ENCODE measurements at places on chromosomes 7 and 10.
A peak's percentile ranks its signal among the peaks of the same experiment; 100 is the strongest.

DNA sequence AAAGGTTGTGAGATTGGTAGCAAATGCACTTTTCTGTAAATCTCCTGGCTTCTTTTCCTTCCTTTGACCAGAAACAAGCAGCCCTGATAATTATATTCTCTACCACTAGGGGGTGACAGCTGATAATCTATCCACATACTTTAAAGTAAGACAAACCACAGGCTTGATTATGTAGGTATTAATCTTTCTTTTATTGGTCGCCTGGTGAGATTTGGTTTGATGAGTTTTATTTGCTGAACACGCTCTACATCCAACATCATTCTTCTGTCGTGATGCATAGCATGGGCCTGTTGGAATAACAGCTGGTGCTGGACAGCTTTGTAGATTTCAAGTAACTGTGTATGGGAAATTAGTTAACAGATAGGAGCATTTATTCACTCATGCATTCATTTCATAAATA lies 63.5 kb downstream of the ZNF365 start:
- peak; percentile 20 for DNase-seq

DNA sequence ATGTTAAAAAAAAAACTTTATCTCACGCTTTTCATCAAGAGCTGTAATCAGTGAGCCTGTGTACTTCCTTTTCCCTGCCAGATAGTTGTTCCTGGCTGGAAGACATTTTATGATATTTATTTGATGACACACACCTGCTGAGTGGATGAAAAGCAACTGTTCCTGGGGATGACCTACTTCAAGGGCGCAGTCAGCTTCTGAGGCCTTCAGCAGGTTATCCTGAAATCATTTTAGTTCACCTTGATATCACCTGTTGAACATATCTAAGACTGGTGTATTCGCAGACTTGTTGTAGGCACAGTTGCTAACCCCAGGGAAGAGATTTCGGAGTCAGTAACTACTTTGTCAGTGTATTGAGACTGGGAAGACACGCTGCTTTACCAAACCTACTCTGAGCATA lies 234.5 kb upstream of the TCF7L2 start:
- DNase-seq: no peak

DNA sequence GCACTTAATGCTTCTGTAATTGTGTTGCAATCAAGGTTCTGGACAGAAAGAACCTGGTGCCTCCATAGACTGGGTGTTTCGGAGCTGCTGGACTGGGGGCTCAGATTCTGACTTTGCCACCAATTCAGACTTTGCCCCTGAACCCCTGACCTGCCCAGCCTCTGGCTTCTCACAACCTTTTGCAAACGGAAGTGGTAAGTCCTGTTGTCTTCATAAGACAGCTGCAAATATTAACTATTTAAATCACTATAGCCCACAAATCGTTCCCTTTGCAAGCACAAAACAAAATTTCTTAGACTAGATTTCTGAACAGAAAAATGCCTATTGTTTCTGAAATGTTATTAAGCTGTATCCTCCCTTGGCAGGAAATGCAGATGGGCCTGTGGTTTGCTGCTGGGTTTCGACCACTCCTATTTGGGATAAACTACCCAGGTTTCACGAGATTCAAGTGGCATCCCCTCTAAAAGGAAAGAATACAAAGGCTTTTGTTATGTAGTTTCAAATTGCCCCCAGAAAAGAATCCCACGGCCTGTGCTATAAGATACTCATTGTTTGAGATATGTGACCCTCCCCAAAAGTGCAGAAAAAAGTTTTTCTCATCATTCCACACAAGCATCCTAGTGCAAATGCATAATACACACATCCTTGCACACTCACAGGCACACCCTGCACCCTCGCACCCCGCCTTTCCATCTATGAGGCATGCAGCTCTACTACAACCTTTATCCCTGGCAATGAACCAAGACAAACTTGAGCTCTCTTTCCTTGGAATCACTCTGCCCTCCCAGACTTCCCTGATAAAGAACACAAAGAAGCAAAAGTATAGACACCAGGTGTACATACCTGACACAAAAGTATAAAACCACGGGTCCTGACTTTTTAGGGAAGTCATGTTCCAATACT lies 209.1 kb downstream of the PRPF18 start:
- peak; percentile 51 for DNase-seq

GRCh38 chr10:89563861-89564478 lies 28.6 kb upstream of the SLC16A12 start:
- DNase-seq: no peak

- no peak for DNase-seq
These were observed 5.0 kb downstream of the CXCL12 start for GRCh38 chr10:44379907-44380306.

DNA sequence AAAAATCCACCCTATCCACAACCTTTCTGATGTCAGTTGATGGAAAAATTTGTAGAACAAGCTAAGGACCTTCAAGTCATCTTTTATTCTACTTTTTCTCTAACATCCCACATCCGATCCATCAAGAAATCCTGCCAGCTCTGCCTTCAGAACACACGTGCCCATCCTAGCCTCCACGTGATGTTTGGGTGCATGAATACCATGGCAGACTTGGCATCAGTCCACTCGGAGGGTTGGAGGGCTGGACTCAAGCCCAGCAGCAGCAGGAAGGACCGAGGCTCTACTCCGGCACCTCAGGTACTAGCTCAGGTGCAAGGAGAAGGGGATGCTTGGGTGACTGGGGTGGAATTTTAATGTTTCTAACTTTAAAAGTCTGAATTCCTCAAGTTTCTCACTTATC lies 428.6 kb downstream of the DPP6 start:
- no peak for DNase-seq

GRCh38 chr7:114825423-114825951 lies 96.4 kb upstream of the MDFIC start:
- peak; percentile 22 for DNase-seq

Measured in CD8-positive, alpha-beta T cell (primary cell).